Suppressor macrophage treated with lipopolysaccharide for 1 hour (primary cell): ENCODE measurements at places on chromosomes 12 and 14.

DNA sequence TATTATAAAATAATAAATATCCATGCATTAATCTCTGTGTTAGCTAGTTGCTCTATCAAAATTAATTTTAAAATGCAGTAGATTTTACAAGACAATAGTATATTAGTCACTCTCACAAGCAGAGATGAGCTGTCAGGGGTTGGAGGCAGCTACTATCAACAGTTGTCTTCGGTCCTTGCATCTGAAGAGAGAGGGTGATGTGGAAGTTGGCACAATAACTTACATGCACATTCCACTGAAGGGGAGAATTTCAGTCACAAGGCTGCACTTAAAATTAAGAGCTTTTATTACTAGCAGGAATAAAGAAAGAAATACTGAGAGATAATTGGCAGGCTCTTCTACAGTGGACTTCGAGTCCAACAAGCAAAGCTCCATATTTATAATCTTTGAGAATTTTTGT, 166.9 kb upstream of the DCN start:
- no peak for DNase-seq

DNA sequence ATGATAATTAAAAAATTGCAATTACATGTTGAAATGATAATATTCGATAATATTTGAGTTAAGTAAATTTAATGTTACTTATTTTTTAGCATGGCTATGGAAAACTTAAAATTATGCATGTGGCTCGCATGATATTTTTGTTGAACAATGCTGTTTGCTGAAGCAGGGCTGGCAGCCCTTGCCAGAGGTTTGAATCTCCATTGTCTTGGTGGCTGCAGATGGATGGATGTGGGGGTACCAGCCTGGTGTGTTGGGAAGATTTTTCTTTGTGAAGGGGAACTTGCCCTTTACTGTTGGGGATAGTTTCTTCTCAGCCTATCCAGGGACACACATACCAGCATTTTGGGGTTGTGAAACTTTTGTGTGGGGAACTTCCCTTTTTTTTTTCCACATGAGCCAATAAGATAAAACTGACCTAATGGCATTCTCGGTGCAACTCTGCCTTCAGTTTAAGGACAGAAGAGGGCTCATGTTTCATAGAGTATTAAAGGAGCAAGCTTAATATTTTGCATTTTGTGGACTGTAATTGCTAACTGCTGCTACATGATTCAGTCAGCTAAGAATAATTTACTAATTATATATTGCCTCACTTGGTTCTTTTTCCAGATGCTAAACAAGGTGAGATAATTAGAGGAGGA, 8.8 kb downstream of the RASSF3 start:
- DNase-seq, result peak; percentile 81

DNA sequence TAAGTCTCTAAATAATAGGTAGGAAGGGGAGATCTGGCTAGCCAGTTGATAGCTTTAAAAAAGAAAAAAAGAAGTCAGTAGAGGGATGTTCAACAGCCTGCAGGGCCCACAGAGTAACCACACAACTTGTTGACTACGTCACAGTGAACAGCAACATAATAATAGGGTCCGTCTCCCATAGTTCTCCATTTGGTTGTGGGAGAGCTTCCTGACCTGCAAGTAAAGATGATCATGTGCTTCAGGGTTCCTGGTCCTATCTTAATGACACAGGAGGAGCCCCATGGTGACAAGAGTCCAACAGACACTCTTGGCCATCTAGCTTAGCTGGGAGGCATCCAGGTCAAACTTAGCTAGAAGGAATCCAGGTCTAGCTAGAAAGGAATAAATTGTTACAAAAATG, 36.2 kb downstream of the FGD6 start:
- DNase-seq, result no peak

- no peak for DNase-seq
Observed at GRCh38 chr12:111653596-111653995, 32.2 kb downstream of the BRAP start.

DNA sequence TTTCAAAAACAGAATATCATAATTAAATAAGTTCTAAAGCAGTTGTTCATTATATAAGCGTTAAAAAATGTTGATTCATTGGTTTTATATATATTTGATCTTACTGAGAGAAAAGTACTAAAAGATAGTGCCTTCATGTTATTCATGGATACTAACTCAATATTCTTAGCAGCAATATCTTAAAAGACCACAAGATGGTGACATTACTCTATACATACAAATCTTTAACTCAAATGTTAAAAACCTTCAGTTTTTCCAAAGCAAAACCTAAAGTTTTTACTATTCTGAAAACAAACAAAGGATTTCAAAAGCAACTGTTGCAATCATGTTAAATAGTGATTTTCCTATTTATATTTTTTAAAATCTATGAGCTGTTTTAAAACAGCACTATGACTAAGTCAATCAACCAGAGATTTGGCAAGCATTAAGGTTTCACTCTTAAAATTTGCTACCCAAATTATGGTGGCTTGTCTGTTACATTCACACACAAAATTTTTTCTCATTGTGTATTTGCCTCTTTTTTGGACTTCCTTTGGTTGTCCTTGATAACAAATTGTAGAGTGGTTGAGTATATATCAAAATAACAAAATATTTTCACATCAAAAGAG, 50.1 kb upstream of the RERGL start:
- DNase-seq, result peak; percentile 31

DNA sequence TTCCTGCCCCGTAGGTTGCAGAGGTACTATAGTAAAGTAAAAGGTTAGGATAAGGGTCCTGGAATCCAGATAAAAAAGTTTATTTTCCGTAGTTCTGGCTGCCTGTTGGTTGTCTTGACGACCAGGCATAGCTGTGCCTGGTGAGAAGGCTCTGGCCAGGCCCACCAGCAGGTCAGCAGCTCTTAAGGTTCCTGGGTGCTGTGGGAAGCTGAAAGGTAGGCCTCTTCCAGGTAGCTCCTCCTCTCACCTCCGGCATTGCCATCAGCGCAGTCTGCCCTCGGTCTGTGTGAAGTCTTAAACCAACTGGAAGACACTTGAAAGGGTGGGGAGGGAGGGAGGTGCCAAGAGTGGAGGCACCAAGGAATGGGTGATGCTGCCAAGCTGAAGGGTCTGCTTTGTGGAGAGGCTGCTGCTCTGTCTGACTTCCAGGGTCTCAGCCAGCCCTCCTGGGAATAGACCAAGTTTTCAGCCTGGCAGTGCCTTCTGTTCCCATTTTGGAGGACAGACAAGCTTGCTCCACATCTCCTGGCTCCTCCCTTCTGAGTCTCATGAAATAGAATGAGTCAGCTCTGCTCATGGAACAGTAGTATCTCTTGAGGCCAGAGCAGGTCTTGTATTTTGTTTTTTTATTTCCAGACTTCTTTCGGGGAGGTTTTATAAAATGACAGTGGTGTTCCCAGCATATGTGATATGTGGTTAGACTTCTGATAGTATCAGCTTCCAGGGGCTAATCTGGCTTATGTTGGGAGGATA, 5.2 kb upstream of the ACADS start:
- DNase-seq, result peak; percentile 81

DNA sequence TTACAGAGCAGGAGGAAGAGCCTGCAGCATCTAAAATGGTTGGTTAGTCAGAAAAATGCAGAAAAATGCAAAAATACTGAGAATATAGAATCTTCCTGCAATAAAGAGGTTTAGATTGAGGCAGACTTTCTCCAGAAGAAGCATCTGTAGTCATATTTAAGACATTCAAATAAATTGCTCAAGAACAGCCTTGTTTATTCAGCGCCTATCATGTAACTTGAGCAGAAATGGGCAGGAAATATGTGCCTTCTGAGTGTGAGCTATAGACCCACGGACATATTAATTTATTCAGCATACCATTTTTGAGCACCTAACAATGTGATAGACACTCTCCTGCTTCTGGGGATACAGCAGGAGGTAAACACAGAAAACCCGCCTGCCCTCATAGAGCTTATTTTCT, 102.0 kb upstream of the HIF1A start:
- no peak for DNase-seq

DNA sequence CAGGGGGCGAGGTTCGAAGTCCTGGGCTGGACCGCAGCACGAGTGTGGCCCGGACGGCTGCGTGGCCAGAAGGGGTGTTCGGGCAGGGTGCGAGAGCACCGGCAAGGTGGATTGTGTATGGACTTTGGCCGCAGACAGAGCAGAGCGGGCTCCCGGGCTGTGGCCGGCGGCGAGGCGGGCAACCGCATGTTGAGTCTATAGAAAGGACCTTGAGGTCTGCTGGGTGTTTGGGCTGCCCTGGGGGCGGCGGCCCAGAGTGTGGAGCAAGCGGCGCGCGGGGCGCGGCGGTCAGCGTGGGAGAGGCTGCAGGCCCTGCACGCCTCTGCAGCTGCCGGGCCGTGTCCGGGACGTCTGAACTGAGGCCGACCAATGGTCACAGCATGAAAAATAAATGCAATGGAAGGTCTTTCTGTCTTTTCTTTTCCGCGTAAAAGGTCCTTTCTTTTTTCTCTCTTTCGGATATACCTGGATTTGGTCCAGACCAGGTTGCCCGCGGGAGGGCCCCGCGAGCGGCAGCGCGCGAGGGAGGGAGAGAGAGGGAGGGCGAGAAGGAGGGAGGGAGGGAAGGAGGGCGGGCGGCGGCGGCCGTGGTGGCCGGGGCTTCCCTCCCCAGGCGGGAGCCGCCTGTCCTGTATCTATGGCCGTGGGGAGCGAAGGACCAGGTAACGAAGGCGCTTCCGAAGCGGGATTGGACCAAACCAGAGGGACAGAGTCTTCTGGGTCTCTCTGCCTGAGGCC, 5.5 kb upstream of the HOXC9 start:
- DNase-seq, result no peak

- no peak for DNase-seq
Observed at GRCh38 chr12:13008741-13009380, 8.8 kb upstream of the HEBP1 start.

- DNase-seq, result no peak
Observed at GRCh38 chr14:43677581-43677980, 829.5 kb downstream of the FSCB start.
